ENCODE measurements at places on chromosomes 3 and 15. TPM values are rescaled to one million over a fixed set of nuclear protein-coding genes. Genes with fewer than 3 reads are reported as not detected.
A peak's percentile ranks its signal among the peaks of the same experiment; 100 is the strongest.

GRCh38 chr15:77632534-77633133 lies at the start of gene LINGO1:
LINGO1 (minus strand) TSS chr15:77632912; CDS start chr15:77632315, 597 bp downstream.
- DNase-seq = no peak

DNA sequence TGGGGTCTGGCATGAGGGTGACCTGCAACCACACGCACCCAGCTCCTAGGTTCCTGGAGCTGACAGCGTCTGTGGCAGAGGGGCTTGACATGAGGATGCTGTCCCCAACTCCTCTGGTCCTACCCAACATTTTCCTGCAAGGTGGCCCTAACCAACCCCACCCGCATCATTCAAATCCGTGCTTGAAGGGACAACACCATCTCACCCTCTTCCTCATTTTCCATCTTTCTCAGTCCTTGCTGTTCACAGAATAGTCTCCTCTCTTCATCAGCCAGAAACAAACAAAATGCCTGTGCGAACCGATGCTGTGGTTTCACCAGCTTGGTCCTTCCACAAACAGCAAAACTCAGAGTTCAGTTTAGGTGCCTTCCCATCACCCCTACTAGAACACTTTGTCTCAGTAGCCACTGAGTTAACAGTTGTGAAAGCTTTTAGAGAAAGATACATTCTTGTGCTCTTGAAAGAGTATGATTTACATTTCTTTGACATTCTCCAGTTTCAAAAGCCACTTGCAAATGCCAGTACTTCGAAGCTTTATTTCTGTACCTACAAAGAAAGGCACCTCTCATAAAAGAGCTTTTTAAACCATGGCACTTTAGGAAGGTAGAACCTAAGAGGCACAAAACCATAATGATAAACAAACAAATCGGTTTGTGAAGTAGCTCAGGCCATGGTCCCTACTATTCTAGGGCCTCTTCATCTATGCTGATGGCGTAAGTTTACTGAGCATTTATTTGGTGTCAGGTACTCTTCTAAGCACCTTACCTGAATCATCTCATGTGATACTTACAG lies 360.1 kb downstream of the SHQ1 start:
- DNase-seq = no peak

Gene CPA3
- total RNA-seq = 14.5 TPM

DNA sequence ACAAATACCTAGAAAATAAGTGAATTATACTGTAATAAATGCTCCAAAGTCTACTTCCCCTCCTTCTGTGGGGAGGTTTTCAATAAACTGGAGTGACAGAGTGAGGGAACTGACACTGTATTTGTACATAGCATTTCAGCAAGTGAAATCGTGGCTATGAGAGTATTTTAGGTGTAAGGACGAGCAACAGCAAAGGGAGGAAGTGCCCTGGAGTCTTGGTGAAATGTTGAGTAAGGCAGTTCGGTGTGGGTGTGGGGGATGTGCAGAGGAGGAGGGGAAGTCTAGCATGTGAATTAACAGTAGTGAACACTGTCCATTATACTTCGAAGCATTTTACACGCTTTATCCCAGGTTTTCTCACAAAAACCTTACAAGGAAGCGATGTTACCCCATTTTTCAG lies 18.1 kb upstream of the P2RY13 start:
- no peak for DNase-seq

Gene CYP1A2
- not detected for total RNA-seq

- DNase-seq = no peak
Measured at GRCh38 chr3:54309601-54310000, 187.2 kb downstream of the CACNA2D3 start.

GRCh38 chr3:59699648-59700320 lies 650.0 kb upstream of the CFAP20DC start:
- DNase-seq = peak; percentile 32

- DNase-seq = no peak
Measured at GRCh38 chr3:188649521-188649920, 495.6 kb downstream of the LPP start.

- no peak for DNase-seq
Measured at GRCh38 chr15:36432161-36432560, 147.3 kb upstream of the CDIN1 start.

Gene ANKRD34C
- 0.25 TPM for total RNA-seq

DNA sequence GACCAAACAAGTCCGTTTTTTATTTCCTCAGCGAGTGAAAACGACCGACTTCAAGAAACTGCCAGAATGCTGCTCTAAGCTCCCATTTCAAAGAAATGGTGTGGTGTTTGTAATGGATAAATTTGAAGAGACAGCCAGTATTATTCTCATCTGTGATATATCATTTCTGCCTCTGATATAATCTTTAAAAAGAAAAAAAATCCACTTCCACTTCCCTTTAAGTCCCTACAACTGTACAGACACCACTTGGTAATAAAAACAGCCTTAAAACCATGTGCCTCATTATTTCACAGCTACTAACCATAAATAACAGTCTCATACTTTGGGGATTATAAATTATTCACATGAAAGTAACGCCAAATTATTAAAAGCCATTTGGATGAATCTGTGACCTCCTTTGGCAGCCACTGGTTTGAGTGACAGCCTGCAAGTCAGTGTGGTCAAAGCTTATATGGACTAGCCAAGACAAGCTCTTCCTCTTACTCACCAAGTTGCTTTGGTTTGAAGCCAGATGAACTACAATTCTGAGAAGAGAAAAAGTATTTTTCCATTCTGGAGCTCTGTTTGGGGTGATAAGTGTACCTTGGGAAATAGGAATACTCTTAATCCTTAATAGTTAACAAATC lies 168.0 kb downstream of the SHOX2 start:
- DNase-seq = no peak

Gene TRIM59
- 6.1 TPM for total RNA-seq

DNA sequence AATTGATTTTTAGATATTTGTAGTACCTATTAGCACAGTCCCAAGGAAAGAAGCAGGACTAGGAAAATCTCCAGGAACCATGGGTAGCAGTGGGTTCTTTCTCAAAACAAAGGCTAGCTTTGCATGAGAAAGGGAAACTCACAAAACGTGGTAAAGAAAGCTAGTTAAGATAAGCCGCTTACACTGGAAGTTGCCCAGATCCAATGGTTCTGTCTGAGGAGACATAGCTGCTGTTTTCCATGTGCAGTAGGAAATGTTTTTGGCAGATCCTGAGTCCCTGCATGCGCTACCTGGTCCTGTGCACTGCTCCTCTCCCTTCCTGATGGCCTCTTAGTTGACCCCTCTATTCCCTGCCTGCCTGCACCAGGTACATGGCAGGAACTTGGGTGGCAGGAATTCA lies 60.4 kb downstream of the TFG start:
- no peak for DNase-seq

GRCh38 chr3:187982142-187982541 lies 171.8 kb upstream of the LPP start:
- DNase-seq = no peak

GRCh38 chr3:28853830-28854229 lies 427.0 kb upstream of the RBMS3 start:
- DNase-seq = no peak

DNA sequence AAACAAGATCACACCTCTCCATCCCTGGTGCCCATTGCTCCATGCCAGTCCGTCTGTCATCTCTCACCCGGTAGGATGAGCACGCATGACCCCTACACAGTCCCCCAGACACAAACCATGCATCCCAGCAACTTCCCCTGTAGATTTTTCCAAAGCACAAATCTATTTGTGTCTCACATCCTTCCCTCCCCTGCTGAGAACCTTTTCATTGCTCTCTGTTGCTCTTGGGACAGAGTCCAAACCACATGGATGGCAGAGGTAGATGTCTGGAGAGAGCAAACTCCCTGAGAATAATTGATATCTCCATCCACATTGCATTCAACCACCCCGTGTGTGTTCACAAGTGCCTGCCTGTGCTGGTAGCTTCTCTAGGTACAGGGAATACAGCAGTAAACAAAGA lies 29.9 kb upstream of the LRTM1 start:
- DNase-seq = no peak

GRCh38 chr3:49313896-49314688 lies 25.8 kb downstream of the USP4 start:
- DNase-seq = no peak

GRCh38 chr3:139235192-139235591 lies 108.6 kb upstream of the MRPS22 start:
- no peak for DNase-seq

Gene LRRN1
- total RNA-seq = 1.7 TPM

DNA sequence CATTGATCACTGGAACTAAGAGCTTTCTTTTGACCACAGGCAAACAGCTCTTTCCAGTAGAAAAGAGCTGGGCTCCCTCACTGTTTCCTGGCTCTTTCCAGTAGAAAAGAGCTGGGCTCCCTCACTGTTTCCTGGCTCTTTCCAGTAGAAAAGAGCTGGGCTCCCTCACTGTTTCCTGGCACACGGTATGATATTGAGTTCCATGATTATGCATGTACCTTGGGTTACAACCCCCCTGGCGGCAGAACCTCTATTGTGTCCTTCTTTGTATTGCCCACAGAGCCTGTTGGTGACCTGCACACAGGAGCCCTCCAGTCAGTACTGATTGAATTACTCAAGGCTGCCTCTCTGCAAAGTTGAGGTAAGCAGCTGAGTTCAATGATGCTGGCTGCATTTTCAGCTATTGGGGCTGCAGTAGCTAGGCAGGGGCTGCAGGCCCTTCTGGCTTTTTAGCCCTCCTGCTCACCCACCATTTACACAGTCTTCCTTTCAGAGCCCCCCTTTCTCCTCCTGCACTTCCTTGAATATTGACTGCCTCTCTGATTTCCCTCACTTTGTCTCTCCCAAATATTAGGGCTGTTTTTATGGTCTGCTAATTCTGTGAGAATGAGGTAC lies 10.2 kb downstream of the ACKR2 start:
- DNase-seq = no peak

Gene GOLGA8J
- not detected for total RNA-seq

DNA sequence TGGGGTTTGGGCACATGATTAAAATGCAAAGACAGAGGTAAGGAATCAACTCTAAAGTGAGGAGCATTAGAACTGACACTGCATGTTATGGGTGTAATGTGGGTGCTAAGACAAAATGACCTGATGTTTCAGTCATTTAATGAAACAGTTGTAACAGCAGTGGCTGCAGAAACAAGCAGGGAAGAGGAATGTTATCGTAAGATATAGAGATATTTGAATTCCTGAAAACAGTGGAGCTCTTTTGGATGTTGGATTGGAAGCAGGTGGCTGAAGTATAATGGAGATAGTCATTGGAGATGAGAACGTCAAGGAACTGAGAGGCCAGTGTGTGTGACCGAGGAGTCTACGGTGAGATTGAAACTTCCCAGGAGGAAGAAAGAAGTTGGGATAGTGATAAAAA lies 1065.2 kb downstream of the ZPLD1 start:
- no peak for DNase-seq

Gene MRAS
- 26.8 TPM for total RNA-seq

Gene NAALADL2
- 12.5 TPM for total RNA-seq

- DNase-seq = no peak
Measured at GRCh38 chr3:16482194-16482769, 31.2 kb downstream of the RFTN1 start.

Gene JAGN1
- total RNA-seq = 32.7 TPM

Gene DNAH12
- total RNA-seq = 0.25 TPM

DNA sequence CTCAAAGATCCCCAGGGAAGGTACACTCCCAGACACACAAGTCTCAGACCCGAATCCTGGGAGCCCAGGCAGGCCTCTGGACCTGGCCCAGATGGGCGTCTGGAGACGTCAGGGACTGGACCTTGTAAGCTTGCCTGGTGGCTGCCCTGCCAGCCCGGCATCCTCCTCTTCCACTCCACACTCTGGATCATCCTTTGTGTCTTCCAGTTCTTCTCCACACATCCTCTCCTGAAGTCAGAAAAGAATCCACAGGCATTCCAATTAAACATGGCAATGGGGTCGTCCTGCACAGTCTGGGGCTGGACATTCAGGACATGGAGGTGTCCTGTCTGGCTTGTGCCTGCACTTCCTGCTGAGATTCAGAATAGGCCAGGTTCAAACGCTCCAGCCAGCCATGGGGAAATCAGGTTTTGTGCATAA lies 208.8 kb upstream of the IGF1R start:
- peak; percentile 70 for DNase-seq

DNA sequence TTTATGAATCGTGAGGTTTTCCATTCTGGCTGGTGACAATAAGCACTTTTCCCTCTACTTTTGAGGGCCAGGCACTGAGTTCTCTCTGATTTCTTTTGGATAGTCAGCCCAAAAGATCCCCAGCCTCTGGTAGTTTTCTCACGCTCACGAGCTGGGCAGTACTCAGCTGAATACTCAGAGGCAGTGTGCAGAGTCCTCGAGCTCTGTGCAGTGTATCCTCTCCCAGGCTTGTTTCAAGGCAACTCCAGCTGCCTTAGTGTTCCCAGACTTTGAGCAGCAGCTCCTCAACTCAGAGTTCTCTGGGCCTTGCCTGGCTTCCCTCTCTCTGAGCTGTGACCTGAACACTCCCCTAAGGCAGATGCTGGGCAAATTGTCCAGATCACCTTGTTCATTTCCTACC lies 59.1 kb upstream of the IQSEC1 start:
- no peak for DNase-seq

DNA sequence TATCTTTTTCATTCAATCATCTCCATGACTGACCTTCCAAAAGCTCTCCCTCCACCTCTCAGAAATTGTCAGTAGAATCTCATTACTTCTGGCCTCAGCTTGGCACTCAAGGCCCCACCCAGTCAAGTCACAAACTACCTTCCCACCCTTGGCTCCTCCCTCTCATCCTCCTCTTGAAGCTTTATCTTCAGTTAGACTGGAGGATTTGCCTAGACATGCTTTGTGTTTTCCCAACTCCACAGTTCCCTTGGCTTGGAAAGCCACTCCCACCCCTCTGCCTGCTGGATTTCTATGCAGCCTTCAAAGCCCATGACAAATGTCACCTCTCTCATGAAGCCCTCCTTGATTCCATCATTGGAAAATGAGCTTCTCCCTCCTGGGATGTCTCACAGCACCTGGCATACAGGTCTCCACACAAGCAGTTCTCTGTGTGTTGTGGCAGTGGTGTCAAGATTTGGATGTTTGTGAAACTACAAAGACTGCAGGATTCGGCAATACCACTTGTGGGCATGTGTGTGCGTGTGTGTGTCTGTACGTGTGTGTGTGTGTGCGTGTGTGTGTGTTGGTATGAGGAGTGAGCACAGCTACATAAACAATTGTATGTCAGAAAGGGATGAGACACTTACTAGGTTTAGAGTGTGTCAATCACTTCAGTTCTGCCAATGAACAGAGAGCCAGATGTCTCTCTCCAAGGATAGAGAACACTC lies 45.3 kb upstream of the VPS8 start:
- DNase-seq = no peak

- DNase-seq = no peak
Measured at GRCh38 chr3:105458518-105459215, 92.0 kb downstream of the ALCAM start.

DNA sequence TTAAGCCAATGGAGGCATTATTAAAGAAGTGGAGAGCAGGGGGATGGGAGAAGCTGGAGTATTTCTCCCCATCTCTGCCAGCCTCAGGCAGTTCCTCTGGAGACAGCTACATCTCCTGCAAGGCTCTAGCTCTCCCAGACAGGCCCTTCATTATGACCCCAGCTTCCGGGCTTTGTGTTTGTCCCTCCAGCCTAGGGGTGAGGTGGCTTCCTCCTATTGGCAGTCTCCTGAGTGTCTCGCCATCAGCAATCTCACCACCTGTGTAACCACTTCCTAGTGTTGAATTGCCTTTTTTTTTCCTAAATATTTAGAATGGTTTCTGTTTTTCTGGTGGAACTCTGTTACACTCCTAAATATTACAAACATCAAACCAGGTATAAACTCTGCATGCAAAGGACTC lies 122.3 kb downstream of the FAM174B start:
- DNase-seq = no peak

Gene ERICH6
- total RNA-seq = not detected

Gene LRRC2
- total RNA-seq = 2.0 TPM

- DNase-seq = no peak
Measured at GRCh38 chr15:71187526-71187925, 72.3 kb downstream of the THSD4 start.

Gene CRYBG3
- 22.6 TPM for total RNA-seq

Measured in vagina (tissue), 2 donors.